ENCODE measurements at places on chromosomes 3 and 15.

- DNase-seq = no peak
These were observed 85.4 kb upstream of the LIPC start for GRCh38 chr15:58346361-58346760.

- no peak for DNase-seq
These were observed 720.1 kb downstream of the GBE1 start for GRCh38 chr3:81041331-81041730.

DNA sequence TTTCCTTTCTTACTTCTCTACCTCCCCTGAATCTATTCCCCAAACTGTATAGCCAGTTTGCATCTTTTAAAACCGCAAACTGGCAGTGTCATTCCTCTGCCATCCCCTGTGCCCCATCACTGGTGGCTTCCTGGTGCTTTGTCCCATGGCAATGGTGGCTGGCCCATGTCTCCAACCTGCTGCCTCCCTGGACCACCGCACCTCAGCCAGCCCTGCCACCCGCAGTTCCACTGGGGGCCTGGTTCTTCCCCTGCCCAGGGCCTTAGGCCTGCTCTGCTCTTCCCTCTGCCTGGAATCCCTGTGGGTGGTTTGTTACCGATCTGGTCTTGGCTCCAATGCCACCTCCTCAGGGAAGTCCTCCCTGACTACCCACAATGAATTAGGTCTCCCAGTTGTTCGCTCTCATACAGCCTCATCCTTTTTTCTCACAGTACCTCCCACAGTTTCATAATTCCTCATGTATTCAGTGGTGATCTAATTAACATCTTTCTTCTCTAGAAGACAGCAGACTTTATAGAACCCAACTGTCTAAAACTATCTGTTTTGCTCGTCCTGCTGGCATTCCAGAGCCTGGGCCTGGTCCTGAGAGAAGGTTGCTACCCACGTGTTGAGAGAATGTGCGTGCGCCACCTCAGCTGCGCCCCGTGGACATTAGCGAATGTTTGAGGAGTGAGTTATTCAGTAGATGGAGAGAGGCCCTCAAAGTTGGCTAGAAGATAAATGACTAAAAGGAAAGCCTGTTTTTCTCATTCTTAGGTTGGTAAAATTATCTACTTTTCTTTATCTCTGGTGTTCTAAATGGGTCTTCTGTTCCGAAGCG lies 130.1 kb downstream of the DNAJB8 start:
- DNase-seq = no peak

DNA sequence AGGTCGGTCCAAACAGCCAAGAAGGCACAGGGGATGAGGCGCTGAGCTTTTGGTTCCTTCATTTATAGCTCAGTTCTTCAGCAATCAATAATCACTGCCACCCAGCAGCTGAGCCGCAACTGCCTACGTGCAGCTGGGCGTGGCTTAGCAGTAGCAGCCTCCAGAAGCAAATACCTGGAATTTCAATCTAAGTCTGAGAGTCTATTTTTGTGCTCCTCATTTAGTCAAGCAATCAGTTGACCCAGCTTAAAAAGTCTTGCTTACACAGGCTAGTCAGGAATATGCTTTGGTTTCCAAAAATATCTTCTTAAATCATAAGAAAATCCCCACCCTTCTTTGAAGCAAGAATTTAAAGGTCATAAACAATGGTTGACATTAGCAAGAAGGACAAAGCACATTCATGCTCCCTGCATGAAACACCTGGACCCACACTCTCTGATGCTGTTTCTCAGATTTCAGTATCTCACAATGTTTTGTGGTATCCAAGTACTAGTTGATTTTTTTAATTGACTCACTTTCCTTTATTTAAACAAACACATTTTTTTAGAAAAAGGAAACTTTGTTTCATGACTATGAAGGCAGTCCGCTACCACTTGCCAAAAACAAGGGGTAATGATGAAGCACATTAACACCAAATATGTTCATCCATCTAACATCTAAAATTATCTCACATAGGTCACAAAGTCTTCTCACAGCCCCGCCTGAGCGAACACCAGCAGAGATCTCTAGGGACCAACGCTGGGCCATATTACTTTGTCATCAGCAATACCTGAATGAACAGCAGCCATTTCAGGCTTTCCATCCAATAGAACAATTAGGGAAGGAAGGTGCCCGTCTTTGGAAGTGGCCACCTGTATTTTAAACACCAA lies 106.1 kb downstream of the OXNAD1 start:
- DNase-seq = no peak

- no peak for DNase-seq
These were observed 21.8 kb upstream of the POU1F1 start for GRCh38 chr3:87298111-87298718.

GRCh38 chr3:41148478-41148877 lies 50.8 kb upstream of the CTNNB1 start:
- no peak for DNase-seq

GRCh38 chr3:41202834-41203345 lies 3.6 kb downstream of the CTNNB1 start:
- DNase-seq = no peak

DNA sequence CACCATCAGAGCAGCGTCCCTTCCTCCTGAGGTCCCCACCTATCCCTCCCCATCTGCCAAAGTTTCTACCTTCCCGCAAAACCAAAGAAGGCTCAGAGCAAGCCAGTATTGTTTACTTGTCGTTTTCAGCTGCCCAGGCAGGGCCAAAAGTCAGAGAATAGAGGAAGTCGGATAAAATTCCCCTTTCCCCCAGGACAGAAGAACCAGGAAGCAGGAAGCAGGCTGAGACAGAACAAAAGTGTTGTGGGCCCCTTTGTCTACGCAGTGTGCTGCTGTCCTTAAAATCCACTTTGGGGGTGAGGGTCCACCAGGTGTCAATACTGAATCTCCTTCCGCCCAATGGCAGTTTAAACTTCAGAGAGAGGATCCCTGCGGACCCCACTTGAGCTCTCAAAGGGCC lies 18.5 kb upstream of the RPL32 start:
- DNase-seq = no peak

- no peak for DNase-seq
These were observed 386 bp downstream of the SQOR start for GRCh38 chr15:45635191-45635638.

DNA sequence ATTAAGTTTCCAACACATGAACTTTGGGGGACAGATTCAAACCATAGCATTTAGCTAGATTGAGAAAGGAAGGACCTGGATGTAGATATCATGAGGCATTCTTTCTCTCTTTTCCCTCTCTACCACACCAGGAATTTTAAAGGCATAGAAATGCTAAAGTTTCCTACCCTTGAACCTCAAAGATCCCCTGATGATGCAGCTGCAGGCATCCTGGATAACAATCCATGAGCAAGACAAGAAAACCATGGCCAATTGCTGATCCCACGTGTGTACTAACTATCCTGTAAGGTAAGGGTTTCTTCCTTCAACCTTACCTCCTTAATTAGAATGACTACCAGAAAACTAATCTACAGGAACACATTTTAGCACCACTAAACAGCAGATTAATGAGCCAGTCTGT lies 36.8 kb downstream of the CPNE4 start:
- no peak for DNase-seq

- no peak for DNase-seq
These were observed 31.4 kb downstream of the PAK2 start for GRCh38 chr3:196771067-196771466.

DNA sequence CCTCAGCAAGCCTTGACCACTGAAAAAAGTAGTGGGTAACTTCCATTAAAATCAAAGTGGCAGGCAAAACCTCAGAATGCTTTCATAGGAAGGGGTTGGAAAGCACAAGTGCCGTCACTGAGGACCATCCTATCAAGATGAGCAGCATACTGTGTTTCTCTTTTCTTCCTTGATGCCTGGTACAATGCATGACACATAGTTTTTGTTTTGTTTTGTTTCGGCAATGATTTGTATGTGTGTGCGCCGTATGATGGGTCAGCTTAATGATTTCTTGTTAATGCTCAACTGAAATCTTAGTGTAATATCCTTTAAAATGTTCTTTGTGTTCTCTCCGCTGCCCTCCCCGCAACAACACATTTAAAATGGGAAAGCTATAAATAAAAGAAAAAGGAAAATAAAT lies 476.4 kb upstream of the KCNMB2 start:
- DNase-seq = no peak
